ENCODE measurements at places on chromosomes 11 and 22.

DNA sequence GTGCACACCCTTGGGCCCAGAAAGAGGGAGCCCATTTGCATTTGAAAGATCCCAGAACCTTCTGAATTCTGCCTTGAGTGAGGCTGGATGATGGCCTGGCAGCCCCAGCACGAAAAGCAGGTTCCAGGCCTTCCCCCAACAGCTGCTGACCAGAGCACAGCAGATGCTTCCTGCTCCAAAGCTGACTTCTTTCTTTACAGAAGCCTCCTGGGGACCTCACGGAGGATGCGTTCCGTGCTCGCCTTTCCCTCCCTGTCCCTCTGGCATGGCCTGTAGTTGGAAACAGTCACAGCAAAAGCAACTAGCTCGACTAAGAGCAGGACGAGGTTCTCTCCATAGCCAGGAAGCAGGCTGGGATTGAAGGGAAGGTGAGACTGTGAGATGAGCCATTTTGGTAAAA, 107.7 kb upstream of the B3GAT1 start:
- no peak for DNase-seq

DNA sequence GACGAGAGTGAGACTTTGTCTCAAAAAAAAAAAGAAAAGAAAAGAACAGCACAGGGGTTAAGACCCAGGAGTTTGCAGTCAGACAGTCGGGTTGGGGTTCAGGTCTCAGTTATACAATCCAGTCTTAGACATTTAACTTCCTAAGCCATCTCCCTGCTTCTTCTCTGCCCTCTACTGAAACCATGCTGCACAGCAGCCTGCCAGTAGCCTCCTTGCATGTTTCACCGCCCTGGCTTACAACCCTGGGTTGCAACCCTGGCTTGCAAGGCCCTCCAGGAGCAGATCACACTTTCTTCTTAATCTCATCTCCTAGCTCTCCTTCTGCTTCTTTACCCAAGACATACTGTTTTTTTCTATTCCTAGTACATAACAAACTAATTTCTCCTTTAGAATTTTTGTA, 5.9 kb upstream of the B3GAT3 start:
- DNase-seq: no peak

GRCh38 chr11:45543808-45544422, 121.5 kb downstream of the CHST1 start:
- DNase-seq: no peak

- no peak for DNase-seq
These were observed 44.4 kb downstream of the FAT3 start for GRCh38 chr11:92269021-92269420.

GRCh38 chr11:67290801-67291200, 1.7 kb downstream of the ANKRD13D start:
- no peak for DNase-seq

DNA sequence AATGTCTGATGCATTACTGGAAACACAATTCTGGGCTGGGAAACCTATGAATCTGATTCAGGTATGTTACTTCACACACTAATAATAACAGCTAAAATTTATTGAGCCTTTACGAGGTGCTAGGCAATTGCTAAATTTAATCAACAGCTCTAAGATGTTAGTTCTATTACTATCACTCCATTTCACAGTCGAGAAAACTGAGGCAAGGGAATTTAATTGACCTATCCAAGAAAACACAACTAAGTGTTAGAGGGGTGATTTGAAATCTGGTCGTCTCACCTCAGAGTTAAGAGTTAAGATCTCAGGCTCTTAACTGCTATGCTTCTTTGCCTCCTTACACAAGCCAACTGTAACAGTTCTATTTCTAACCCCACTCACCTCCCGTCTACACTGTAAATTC, 8.8 kb downstream of the MAML2 start:
- DNase-seq: no peak

DNA sequence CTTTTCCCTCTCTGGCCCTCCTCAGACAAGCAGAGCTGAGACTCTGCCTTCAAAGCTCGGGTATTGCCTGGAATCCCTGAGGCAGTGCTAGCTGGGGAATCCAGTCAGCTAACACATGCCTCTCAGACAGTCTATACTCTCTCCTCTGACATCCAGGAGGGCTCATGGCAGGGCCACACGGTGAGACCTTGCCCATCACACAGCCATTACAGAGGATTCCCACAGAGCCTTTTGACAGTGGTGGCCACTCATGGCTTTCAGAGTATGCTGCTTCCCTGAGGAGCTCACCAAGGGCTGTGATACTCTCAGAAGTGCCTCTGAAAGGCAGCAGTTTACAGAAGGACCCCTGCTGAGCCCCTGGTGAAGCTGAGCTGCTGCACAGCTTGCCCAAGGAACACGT, 165.3 kb downstream of the RRAS2 start:
- no peak for DNase-seq

DNA sequence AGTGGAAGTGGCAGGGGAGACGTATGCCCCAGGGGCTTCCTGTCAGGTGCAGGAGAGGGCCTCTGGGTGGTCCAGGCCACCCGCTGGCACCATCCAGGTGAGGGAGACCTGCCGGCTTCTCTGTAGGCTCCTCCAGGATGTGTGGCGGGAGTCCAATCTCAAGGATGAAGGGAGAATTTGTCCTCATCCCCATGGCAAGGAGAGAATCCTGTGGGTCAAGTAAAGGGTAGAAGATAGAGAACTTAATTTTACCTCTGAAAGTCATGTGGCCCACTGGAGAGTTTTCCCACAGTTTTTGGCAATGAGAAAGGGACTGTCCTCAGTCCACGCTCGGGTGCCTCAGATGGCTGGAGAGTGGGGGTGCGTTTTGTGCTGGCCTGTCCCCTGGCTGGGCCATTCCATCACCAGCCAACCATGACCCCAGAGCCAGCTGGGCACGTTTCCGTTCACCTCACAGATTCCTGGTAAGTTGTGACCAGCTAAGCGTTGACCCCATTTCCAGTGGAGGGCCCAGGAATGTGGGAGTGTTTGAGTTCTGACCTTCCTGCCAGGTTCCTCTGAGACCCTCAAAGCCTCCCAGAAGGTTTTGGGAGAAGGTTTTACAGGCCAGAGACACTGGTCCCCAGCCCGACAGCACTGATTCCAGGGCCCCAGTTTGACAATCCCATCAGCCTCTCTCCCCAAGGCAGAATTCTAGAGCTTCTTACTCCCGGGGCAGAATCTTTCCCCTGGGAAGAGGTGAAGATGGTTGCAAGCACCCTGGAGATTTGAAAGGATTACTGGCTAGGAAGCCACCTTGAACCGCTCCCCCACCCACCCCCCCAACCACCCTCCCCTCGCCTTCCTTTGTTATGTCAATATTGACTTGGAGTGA, 2.6 kb downstream of the OVOL1 start:
- DNase-seq: no peak

DNA sequence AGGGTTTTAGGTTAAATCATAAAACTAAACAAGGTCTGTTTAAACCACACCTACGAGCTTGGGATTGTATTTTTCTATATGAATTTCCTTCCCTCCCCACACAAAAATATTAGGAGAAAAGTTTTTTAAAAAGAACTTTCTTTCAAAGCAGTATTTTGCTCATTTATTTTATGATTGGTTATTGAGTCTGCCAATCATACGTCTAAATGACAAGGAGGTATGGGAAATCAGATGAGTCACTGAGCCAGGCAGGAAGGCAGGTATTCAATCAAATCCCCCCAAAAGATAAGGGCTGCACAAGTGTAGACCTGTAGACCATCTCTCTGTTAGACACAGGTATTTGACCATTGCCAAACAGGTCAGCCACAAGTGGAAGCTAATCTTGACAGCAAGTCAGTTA, 440.1 kb upstream of the CCDC90B start:
- DNase-seq: no peak

DNA sequence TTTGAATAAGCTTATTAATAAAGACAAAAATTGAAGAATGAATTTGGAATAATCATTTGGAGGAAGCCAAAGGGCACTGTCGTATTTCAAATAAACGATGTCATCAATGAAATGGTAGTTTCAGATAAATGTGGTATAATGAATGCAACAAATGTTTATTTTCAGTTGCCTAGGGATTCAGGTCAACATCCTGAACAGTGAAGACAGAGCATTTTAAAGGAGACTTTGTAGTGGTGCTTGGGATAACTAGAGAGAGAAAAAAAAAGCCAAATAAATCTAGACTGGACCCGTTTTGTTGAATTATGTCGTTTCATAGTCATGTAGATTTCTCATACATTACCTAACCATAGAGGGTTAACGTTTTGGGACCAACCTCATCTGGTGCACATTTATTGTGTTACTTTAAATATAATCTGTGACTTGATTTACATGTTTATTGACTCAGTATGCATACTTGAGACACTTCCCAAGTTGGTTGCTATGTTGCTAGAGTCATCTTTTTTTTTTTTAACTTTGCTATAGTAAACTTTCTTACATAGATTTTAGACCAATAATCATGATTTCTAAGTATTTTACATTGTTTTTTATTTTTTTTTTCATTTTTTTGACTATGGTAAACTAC, 111.1 kb downstream of the NCAM1 start:
- DNase-seq: no peak

DNA sequence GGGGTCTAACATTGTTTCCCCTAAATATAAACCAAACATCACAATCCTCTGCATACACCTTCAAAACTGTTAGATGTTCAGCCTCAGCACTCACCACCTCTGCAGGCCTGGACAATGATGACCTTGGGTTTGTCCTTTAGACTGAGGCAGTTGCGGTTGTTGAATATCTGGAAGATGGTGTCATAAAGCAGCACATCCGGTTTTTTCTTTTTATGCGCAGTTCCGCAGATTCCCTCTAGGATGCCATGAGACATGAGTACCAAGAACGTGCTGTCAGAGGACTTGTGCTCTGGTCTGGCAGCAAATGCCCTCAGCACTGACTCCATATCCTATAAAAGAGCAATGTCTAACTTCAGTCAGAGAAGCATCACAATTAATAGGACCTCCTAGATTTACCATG, 22.8 kb downstream of the CASP5 start:
- DNase-seq: no peak

DNA sequence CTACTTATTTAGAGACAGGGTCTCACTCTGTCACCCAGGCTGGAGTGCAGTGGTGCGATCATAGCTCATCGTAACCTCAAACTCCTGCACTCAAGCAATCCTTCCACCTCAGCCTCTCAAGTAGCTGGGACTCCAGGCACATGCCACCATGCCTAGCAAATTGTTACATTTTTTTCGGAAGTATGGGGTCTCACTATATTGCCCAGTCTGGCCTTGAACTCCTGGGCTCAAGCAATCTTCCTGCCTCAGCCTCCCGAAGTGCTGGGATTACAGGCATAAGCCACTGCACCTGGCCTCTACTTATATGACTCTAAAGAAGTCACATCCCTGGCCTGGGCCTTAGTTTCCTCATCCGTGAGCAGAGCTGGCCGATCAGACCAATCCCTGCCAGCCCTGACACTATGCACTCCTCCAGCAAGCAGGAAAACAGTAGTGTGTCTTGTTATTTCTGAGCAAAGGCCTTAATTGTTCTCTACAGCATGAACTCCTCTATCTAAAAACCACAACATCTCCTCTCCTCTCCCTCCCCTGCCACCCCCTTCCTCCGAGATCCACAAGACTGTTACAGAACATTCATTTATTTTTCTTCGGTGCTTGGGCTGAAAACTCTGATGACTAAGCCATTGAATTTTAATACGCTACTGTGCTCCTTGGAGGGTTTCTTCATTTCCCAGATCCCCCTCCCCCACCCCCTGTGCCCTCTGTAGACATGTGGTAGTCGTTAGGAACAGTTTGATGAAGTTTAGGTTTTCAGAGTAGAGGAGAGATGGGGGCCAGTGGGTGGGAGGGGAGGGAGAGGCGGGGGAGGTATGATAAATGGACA, 91.5 kb downstream of the ABTB2 start:
- no peak for DNase-seq

DNA sequence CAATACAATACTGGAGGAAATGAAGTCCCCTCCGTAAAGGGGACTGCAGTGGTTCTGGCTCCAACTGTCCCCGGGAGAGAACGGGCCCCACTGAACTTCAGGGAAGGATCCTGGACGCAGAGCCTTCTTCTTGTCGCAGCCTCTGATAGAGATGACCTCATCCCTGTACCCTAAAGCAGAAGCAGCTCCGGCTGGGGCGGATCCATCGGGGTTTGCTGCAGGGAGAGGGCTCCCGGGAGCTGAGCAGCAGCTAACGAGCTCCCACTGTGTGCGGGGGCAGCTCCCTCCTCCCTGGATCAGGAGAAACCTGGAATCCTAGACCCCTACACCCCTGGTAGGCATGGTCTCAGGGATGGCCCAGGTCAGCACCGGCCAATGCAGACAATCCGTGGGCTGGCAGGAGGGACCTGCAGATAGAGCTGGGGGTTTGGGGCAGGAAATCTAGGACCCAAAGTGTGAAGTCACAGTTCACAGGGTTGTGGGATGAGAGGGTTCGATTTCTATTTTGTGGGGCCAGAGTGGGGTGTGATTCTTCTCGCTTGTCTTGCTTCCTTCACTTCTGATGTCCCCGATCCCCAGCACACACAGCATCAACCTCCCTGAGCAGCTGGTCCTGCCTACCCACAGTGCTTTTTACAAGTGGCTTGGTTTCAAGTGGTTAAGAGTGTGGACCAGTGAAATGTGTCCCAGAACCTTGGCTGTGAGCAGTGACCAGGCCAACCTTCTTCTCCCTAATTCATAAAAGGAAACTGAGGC, 12.9 kb downstream of the KIAA0930 start:
- no peak for DNase-seq

DNA sequence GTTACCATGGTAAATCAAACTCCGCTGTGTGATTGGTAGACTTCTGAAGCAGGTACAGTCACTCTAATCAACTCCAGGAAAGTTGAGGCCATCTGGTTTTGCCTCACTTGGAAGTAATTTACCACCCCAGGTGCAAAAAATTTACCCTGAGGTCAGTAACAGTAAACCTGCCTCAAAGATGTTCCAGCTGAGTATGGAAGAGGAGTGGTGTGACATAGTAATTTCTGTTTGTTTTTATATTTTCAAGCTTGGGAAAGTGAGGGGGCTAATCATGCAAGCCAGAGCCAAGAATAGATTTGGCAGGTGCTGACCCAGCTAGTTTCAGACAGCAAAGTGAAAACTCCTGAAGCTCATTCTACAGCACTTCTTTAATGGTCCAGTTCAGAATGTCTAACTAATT, 691.6 kb downstream of the NTM start:
- DNase-seq: no peak

- DNase-seq: no peak
These were observed 55.7 kb downstream of the RAB38 start for GRCh38 chr11:88119561-88119960.

DNA sequence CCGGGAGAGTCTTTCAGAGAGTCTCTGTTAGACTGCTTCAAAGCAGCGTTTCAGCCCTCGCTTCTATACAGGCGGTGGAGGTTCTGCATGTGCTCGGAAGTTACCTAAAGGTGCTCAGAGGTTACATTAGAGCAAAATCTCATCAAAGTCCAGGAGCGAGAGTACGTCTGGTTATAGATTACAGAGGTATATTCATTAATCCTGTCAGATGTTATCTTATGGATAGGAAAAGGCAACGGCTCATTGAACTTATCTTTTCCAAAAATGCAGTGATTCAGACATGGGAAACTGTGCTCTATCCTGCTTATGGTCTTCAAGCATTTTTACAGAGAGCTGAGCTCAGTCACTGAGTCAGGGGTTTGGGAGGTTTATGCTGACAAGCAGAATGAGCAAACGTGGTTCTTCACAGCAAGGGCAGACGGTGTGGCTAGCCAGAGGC, 9.1 kb upstream of the ZBED5 start:
- DNase-seq: no peak

GRCh38 chr22:35599364-35599763, 17.8 kb downstream of the MB start:
- no peak for DNase-seq
